ENCODE measurements at places on chromosomes 11 and 22.

GRCh38 chr22:31272522-31273446, 19.5 kb downstream of the PIK3IP1 start:
- H3K4me1 ChIP-seq, result no peaks in the 10 kb centered on the region
- H3K4me3 ChIP-seq, result no peak overlapping the region
- DNase-seq, result peak; percentile 45
- no peaks in the 10 kb centered on the region for H3K27me3 ChIP-seq
- H3K36me3 ChIP-seq, result peaks cover 9% of the 10 kb centered on the region

- H3K27me3 ChIP-seq, result peaks cover 3% of the 10 kb centered on the region
- H3K27ac ChIP-seq, result no peak overlapping the region
- no peaks in the 10 kb centered on the region for H3K36me3 ChIP-seq
- H3K4me3 ChIP-seq, result no peak overlapping the region
Observed at GRCh38 chr11:61926235-61926634, 8.9 kb upstream of the RAB3IL1 start.

GRCh38 chr22:19636696-19637407, 77.5 kb upstream of the SEPTIN5 start:
- no peaks in the 10 kb centered on the region for H3K4me1 ChIP-seq
- no peak overlapping the region for H3K4me3 ChIP-seq
- H3K27me3 ChIP-seq, result peaks cover 14% of the 10 kb centered on the region

- no peak overlapping the region for H3K4me3 ChIP-seq
- no peak for DNase-seq
- peaks cover 19% of the 10 kb centered on the region for H3K36me3 ChIP-seq
- H3K4me1 ChIP-seq, result no peaks in the 10 kb centered on the region
- H3K27me3 ChIP-seq, result no peaks in the 10 kb centered on the region
- H3K27ac ChIP-seq, result no peak overlapping the region
Observed at GRCh38 chr11:73907191-73907590, 30.4 kb downstream of the PAAF1 start.

DNA sequence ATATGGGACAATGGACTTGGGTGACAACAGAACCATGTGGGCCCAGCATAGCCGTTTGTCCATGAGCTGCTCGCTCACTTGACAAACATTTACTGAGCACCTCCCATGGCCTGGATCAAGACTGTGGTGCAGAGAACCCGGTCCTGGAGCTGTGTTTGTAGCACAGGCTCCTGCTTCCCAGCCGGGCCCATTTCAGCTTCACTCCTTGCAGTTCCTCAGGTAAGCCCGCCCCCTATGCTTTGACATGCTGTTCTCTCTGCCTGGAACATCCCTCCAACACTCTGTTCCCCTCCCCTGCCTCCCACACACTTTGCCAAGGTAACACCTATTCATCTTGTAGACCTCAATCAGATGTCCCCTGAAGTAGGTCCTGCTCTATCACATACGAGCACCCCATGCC, 19.3 kb upstream of the IGSF22 start:
- DNase-seq, result no peak
- no peaks in the 10 kb centered on the region for H3K4me1 ChIP-seq
- H3K36me3 ChIP-seq, result no peaks in the 10 kb centered on the region

DNA sequence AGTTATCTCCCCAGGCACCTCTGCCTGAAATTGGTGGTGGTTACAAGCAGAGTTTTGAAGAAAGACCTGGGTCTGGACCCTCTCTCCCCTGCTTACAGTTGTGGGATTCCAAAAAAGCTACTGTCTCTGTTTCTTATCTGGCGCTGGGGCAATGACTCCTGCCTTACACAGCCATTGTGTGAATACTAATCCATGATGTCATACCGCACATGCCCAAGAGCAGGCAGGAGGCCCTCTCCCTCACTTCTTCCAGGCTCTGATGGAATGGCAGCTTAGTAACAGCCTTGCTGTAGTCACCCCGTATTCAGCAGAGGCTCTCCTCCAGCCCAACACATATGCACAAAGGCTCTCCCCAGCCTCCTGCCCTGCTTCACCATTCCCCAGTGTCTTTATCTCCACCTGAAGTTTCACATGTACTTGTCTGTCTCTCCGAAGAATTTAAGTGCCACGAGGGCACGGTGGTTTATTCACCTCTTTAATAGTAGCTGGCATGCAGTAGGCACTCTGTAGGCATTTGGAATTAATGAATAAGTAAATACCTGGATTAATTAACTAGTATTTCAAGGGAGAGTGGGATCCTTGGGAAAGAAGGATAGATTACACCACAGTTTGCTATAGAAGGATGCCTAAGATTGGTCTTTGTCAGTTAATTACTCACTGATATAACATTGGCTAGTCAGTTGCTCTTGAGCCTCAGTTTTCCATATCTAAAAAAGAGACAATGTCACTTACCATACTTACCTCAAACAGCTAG, 165.6 kb downstream of the ETS1 start:
- DNase-seq, result no peak
- H3K4me1 ChIP-seq, result peaks cover 28% of the 10 kb centered on the region
- no peaks in the 10 kb centered on the region for H3K27me3 ChIP-seq
- peak overlapping the region; percentile 91 for H3K27ac ChIP-seq
- H3K4me3 ChIP-seq, result no peak overlapping the region

GRCh38 chr11:5398936-5399335, 15.3 kb downstream of the OR51M1 start:
- H3K27ac ChIP-seq, result no peak overlapping the region
- no peak for DNase-seq
- H3K27me3 ChIP-seq, result peaks cover 4% of the 10 kb centered on the region
- no peaks in the 10 kb centered on the region for H3K36me3 ChIP-seq
